ENCODE measurements at places on chromosomes 16 and 17.

GRCh38 chr16:66231452-66232160 lies 134.9 kb upstream of the CDH5 start:
- H3K4me3 ChIP-seq, result no peak overlapping the region
- H3K27ac ChIP-seq, result no peak overlapping the region
- H3K4me1 ChIP-seq, result peaks cover 2% of the 10 kb centered on the region
- peaks cover 6% of the 10 kb centered on the region for H3K27me3 ChIP-seq

GRCh38 chr17:17028059-17028877 lies 14.0 kb upstream of the MPRIP start:
- H3K4me1 ChIP-seq, result no peaks in the 10 kb centered on the region
- H3K27ac ChIP-seq, result no peak overlapping the region
- no peaks in the 10 kb centered on the region for H3K36me3 ChIP-seq
- no peaks in the 10 kb centered on the region for H3K27me3 ChIP-seq
- no peak overlapping the region for H3K4me3 ChIP-seq

GRCh38 chr16:71937868-71938510 lies 42.7 kb downstream of the IST1 start:
- peaks cover 6% of the 10 kb centered on the region for H3K4me1 ChIP-seq
- no peak overlapping the region for H3K4me3 ChIP-seq
- no peaks in the 10 kb centered on the region for H3K27me3 ChIP-seq
- peak overlapping the region; percentile 70 for H3K27ac ChIP-seq
- peaks cover 3% of the 10 kb centered on the region for H3K36me3 ChIP-seq
- DNase-seq, result no peak

DNA sequence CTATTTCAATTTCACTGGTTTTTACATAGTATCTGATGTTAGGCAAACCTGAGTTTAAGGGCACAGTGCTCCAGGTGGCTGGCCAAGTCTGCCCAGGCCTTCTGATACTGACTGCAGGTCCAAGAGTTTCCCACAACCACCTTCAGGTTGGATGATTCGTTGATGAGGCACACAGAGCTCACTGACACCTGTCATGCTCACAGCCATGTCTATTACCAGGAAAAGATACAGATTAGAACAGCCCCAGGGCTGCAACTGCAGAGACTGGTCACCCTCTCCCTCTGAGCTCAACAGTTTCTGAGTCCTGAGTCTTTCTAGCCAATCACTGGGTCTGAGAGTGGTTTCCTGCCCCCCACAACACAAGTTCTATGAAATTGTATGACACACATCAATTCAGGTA lies 37.2 kb downstream of the MEAK7 start:
- peaks cover 27% of the 10 kb centered on the region for H3K36me3 ChIP-seq
- no peaks in the 10 kb centered on the region for H3K27me3 ChIP-seq
- no peak overlapping the region for H3K4me3 ChIP-seq
- DNase-seq, result peak; percentile 7
- H3K4me1 ChIP-seq, result no peaks in the 10 kb centered on the region

DNA sequence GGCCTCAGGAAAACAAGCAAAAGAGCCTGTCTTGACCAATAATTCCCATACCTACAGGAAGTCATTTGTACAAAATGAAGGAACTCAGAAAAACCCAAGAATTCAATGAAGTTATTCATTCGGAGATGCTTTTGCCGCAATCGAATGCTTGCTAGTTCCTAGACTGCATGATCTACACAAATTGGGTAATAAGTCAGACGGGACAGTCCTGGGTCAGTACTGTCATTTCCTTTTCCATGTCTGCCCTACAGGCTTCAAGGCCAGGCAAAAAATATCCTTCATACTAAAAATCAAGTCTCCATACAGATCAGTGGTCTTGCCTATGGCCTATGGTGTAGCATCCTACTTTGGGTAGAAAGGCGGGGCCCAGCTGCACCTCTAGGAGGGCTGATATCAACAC lies 71.4 kb downstream of the CFDP1 start:
- no peaks in the 10 kb centered on the region for H3K27me3 ChIP-seq
- no peak for DNase-seq
- H3K4me3 ChIP-seq, result no peak overlapping the region
- H3K36me3 ChIP-seq, result no peaks in the 10 kb centered on the region

GRCh38 chr17:77419547-77420094 lies 278.9 kb downstream of the SEC14L1 start:
- peaks cover 2% of the 10 kb centered on the region for H3K36me3 ChIP-seq
- H3K4me1 ChIP-seq, result peaks cover 25% of the 10 kb centered on the region
- DNase-seq, result no peak
- H3K4me3 ChIP-seq, result peak overlapping the region; percentile 70

GRCh38 chr16:81275795-81276194 lies 37.3 kb downstream of the BCO1 start:
- H3K27ac ChIP-seq, result no peak overlapping the region
- H3K27me3 ChIP-seq, result peaks cover 8% of the 10 kb centered on the region
- no peaks in the 10 kb centered on the region for H3K36me3 ChIP-seq
- no peak overlapping the region for H3K4me3 ChIP-seq
- DNase-seq, result no peak

- no peak overlapping the region for H3K27ac ChIP-seq
- H3K4me3 ChIP-seq, result no peak overlapping the region
- DNase-seq, result no peak
- no peaks in the 10 kb centered on the region for H3K4me1 ChIP-seq
- H3K27me3 ChIP-seq, result peaks cover 6% of the 10 kb centered on the region
Observed at GRCh38 chr17:57213180-57213825, 43.0 kb upstream of the MSI2 start.

- no peak overlapping the region for H3K27ac ChIP-seq
- no peaks in the 10 kb centered on the region for H3K36me3 ChIP-seq
- no peak overlapping the region for H3K4me3 ChIP-seq
- no peaks in the 10 kb centered on the region for H3K4me1 ChIP-seq
Observed at GRCh38 chr16:52398491-52398960, 148.4 kb downstream of the TOX3 start.

- no peaks in the 10 kb centered on the region for H3K27me3 ChIP-seq
- H3K36me3 ChIP-seq, result no peaks in the 10 kb centered on the region
Observed at GRCh38 chr17:18218756-18219415, 6.5 kb upstream of the LLGL1 start.

GRCh38 chr16:12423131-12423530 lies 380.6 kb downstream of the CPPED1 start:
- no peak overlapping the region for H3K27ac ChIP-seq

- H3K27ac ChIP-seq, result no peak overlapping the region
- H3K36me3 ChIP-seq, result no peaks in the 10 kb centered on the region
- no peak overlapping the region for H3K4me3 ChIP-seq
Observed at GRCh38 chr16:70466805-70467076, 12.3 kb downstream of the FCSK start.

All from naive thymus-derived CD8-positive, alpha-beta T cell (primary cell).